ENCODE measurements at places on chromosomes 2 and 18.

DNA sequence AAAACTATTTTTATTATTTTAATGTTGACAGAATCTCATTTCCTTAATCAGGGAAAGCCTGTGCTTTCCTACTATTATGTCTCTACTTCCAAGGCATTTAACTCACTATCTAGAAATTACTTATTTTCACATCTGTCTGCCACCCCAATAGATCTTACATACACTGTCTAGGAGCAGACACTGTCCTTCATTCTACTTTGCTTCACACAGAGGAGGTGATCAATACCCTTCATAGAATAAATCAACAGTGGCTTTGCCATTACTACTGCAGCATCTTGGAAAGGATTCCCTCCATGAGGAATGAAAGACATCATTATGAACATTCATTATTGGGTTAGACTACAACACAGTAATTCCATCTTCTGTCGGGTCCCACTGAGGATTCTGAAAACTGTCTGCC, 31.7 kb downstream of the CDH20 start:
- no peak for DNase-seq

DNA sequence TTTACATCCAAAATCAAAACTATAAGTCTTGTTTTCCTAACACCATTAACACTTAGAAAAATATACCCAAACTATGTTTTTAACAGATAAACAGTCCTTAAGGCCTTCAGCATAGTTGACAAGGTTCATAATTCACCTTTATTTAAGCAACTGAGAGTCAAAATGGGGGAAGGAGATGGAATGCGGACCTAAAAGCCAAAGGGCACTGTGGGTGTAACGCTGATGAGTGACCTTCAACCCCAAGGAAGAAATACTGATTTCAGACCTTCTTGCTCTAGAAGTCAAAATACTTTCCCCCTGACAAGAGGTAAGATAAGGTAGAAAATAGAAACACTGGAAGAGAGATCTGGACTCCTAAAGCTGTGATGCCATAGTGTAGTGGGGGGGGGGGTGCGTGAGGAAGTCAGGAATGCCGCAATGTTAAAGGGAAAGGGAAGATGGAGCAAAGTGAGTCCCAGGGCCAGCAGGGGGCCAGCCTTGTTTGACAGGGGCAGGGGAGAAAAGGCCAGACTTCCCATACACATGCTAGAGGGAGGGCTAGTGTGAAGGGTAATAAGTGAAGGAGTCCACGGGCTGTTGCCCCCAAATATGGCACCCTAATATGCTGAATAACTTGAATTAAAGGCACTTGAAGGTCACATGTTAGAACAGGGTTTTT, 31.4 kb downstream of the CCDC93 start:
- DNase-seq, result no peak

DNA sequence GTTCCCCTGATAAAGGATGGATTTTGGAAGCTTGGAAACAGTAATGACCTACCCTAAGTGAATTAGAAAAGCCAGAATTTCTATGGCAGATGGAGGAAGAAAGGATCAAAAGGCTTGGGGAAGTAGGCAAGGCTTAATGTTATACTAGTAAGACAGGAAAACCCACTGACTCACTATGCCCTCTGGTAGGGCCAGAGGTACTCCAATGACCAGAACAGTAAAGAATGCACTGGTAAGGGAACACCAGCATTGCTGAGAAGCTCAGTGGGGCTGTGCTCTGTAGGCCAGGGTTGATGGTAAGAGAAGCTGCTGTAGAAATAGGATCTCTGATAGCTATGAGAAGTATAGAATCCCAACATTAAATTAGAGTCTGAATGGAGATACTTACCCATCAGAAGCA, 126.4 kb downstream of the GFPT1 start:
- no peak for DNase-seq

DNA sequence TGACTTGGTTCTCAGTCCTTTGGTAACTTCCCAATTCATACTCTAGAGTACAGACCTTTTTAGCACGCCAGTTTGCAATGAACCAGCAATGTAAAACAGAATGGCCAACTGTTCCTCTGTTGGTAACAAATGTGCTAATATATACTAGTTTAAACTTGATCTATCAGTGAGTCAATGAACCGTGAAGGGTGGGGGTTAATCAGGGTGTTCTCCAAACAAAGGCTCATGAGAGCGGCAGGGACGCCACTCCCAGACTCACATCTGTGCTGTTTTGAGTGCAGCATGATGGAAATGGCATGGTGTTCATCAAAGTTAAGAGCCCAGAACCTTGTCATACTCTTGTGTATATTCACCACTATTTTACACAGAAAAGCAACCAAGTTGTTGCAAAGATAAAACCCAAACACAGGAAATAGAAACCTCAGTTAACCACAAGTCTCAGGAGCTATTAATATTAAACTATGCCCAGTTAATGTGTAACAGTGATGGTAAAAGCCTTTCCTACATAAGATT, 70.3 kb downstream of the CERKL start:
- no peak for DNase-seq

DNA sequence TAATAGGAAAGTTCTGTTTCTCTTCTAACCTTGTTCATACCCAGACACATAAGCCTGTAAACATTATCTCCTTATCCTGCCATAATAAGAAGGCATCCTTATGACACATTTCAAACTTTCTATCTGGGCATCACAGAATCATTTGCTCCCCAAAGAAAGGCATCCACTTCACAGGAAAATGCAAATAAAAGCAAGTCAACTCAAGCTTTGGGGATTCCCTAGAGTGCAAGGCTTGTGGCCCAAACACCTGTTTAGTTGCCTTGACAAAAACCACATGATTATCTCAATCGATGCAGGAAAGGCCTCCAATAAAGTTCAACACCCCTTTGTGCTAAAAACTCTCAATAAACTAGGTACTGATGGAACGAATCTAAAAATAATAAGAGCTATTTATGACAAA, 195.7 kb upstream of the GALNT5 start:
- no peak for DNase-seq

DNA sequence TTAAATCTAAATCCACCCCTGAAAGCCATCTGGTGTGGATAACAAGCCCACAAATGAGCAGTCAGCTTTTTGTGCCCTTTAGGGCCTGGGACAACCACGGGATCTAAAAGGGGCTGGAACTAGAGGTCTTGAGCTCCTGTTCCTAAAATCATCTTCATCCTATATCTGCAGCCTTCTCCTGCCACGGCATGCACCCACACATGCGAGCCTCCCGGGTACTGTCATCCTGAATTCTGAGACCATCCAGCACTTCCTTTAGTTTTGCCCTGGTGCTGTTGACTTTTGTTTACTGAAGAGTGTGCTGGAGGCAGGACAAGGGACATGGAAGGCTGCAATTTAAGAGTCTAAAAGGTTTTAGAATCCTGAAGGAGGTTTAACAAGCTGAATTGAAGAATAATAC, 183.2 kb downstream of the FAM210A start:
- DNase-seq, result no peak

- no peak for DNase-seq
Measured at GRCh38 chr2:38744399-38744780, 6.8 kb downstream of the SRSF7 start.

GRCh38 chr18:28729321-28729720, 552.4 kb upstream of the CDH2 start:
- no peak for DNase-seq
